H1 (cell line): ENCODE measurements at places on chromosomes 13 and 19.

- no peak for DNase-seq
These were observed at the start of gene SULT2B1 for GRCh38 chr19:48551437-48552302. Gene SULT2B1 (plus strand): TSS chr19:48552172. CDS start chr19:48552253, 81 bp downstream.

- DNase-seq: no peak
These were observed 435.1 kb upstream of the PCDH20 start for GRCh38 chr13:61850794-61851193.

DNA sequence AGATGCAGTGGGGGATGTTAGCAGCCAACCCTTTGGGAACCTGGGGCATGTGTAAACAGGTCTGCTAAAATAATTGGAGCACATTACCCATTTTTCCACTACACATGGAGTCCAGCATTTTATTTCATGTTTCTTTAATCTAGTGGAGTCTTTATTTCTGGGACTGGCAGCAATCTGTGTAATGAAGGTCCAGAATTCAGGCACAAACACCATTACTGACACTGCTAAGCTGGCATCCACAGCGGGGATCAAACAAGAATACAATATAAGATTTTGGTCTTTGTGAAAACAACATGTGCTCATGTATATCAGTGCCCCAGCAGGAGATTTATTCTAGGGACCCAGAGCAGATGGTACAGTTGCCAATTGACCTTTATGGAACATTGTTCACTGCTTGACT is 1587.0 kb upstream of the PRR20A start:
- DNase-seq: no peak

GRCh38 chr13:113588394-113589111 is 4.0 kb downstream of the TFDP1 start:
- no peak for DNase-seq

- DNase-seq: no peak
These were observed 241.3 kb upstream of the IRS2 start for GRCh38 chr13:110027470-110028240.
